Left ventricle myocardium superior (tissue), 1 donor: ENCODE measurements at places on chromosomes 5 and 9. TPM values are rescaled to one million over a fixed set of nuclear protein-coding genes. Genes with fewer than 3 reads are reported as not detected.

IL4 gene
- not detected for total RNA-seq

OTULIN gene
- 23.5 TPM for total RNA-seq

DNA sequence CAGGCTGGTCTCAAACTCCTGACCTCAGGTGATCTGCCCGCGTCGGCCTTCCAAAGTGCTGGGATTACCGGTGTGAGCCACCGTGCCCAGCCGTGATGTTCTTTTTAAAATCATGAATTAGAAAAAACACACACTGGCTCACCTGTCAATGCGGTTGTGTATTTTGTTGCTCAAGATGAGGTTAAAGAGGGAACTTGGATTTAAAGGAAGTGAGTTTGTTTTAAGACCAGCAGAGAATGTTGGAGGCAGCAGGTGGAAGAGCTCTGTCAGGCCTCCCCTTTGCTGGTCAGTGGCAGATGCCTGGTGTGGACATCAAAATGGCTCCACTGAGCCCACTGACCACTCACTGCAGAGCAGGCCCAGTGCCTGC is 38.9 kb downstream of the WNK2 start:
- peak; percentile 35 for DNase-seq

SPOCK1 gene
- 14.7 TPM for total RNA-seq

ZDHHC11B gene
- total RNA-seq = 20.0 TPM
